Stimulated activated CD8-positive, alpha-beta memory T cell treated with anti-CD3 and anti-CD28 coated beads, Interleukin-4, amount 100 ng/mL, for 4 hours (primary cell): ENCODE measurements at places on chromosomes 12 and 14.

- DNase-seq = peak; percentile 61
Measured at GRCh38 chr14:61342486-61342885, 21.1 kb downstream of the PRKCH start.

DNA sequence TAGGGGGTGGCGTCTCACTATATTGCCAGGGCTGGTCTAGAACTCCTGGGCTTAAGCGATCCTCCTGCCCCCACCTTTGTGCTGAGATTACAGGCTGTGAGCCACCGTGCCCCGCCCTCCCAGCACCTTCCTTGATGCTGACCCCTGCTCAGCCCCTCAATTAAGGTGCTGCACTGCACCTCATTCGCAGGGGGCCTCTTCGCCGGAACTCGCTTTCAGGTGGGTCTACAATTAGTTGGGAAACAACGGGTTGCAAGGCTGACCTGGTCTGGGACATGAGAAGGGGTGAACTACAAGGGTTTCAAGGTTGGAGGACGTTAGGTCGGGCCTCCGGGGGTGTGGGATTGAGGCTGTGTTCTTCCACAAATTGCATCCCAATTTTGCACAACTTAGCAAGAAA, 1.2 kb upstream of the NOP2 start:
- DNase-seq = no peak

- DNase-seq = no peak
Measured at GRCh38 chr12:4626543-4626942, 22.3 kb downstream of the AKAP3 start.

GRCh38 chr12:43737646-43738045, 20.9 kb downstream of the PUS7L start:
- DNase-seq = no peak
